ENCODE measurements at places on chromosomes 1 and 21. TPM values are rescaled to one million over a fixed set of nuclear protein-coding genes. Genes with fewer than 3 reads are reported as not detected.

DNA sequence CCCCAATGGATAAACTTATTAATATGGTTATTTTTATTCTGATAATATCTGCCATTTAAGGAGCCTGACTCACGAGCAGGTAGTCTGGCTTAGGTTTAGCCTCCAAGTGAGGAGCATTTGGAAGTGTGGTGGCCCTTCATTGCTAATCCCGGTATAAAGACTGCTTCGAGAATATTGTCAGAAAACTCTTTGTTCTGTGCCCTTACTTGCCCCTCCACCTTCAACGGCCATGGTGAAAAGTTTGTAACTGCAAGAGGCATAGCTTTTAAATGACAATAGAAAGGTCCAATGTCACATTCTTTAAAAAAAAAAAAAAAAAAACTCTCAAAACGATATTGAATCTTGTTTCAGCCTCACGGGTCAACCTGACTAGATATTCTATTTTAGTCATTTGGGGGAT is 157.4 kb upstream of the PROX1 start:
- no peak for DNase-seq

The CD53 gene
- 93.6 TPM for total RNA-seq

- DNase-seq: no peak
These were observed 836.7 kb downstream of the PLA2G4A start for GRCh38 chr1:187665483-187665882.

The SLC45A1 gene
- 2.0 TPM for total RNA-seq

DNA sequence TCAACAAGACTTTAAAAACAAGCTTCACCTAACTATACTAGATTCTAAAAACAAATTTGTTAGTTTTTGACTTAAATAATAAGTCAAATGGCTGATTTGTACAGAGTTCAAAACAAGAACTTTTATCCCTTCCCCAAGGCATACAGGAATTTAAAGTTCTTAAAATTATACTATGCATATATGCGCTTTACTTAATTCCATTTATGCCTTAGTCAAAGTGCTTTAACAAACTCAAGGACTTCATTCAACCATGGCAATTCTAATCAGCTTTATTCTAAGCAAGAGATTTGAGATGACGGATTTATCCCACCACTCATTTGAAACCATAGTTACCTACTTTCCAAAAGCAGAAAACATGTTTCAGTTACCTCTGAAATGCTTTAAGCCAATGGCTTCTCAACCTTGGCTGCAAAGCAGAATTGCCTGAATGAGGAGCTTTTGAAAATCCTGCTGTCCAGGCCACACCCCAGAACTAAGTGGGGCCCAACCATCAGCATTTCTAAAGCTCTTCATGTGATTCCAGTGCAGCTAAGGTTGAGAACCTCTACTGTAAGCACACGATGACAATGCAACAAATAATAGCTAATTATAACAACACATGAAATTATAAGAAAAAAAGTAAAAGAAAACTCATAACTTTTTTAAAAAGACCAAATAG is 44.6 kb downstream of the TTLL7 start:
- no peak for DNase-seq

GRCh38 chr1:53291574-53291973 is 36.3 kb downstream of the LRP8 start:
- DNase-seq: no peak

DNA sequence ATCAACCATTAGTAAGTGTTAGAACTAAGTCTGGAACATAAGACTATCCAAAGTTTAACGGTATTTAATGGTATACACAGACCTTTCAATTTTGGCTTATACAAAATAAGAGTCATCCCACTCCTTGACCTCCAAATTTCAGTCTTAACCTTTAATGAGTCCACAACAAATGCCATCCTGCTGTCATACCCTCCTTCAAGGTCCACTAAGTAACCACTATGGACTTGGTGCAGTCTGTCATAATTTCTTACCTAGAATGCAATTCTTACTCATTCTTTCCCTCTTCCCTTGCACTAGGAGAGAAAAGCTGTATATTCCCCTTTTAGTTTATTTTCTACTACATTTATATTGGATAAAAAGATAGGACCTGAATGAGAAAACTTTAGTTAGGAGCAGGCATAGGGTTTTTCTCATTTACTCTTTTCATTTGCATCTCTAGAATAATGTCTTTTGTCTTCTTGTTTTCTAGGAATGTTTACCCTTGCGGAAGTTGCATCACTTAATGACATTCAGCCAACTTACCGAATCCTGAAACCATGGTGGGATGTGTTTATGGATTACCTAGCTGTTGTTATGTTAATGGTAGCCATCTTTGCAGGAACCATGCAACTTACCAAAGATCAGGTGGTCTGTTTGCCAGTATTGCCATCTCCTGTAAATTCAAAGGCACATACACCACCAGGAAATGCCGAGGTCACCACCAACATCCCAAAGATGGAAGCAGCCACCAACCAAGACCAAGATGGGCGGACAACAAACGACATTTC is 62.1 kb upstream of the ZNF326 start:
- DNase-seq: no peak

GRCh38 chr1:43058545-43059360 is 100.1 kb upstream of the SLC2A1 start:
- peak; percentile 79 for DNase-seq

DNA sequence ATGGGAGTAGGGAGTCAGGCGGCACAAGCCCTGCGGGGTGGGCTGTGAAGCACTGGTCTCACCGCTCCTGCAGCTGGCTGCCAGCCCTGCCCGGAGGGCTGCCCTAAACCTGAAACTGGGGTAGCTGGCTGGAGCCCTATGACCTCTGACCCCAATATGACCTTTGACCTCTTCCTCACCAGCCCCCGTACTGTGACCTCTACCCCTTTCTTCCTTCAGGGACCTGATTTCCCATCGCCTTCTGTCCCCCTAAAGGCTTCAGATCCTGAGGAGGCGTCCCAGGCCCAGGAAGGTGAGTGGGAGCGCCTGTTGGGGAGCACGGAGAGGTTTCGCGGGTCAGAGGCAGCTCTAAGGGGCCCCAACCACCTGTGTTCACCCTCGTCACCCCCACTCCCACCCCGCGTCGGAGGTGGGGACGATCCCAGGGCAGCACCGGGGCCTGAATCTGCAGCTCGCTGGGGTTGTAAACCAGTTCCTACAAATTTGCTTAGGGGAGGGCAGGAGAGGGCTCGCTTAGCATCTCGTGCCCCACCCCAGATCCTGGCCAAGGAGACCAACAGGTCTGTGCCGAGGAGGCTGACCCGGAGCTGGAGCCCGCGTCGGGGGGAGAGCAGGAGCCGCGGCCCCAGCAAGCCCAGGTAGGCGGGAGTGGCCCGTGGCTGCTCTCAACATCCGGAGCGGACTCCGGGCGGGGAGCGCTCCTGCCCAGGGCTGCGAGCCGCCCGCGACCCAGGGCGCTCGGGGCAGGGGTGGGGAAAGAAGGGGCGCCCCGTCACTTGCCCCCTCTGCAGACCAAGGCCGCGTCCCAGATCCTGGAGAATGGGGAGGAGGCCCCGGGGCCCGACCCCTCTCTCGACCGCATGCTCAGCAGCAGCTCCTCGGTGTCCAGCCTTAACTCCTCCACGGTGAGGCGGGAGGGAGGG is 7.3 kb downstream of the SYTL1 start:
- no peak for DNase-seq

DNA sequence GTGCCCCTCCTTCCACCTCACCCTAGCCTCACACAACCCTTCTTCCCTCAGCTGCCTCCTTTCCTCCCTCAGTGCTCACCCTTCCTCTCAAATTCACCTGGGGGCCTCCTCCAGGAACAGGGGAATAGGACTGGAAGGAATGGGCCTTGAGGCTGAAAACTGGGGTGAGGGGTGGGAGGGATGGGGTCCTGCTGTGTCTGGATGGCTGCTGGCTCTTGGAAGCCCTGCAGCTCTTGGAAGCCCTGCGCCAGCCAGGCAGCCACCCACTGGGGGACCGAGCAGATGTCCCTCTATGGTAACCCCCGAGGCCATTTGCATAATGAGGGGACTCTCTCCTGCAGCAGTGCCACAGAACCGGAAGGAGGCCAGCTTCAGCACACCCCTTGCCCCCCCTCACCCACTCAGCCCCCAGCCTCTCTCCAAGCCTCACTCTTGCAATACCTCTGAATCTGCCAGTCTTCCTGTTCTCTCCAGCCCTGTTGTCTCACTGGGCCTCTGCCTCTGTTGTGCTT is 85.2 kb downstream of the KIRREL1 start:
- DNase-seq: no peak

DNA sequence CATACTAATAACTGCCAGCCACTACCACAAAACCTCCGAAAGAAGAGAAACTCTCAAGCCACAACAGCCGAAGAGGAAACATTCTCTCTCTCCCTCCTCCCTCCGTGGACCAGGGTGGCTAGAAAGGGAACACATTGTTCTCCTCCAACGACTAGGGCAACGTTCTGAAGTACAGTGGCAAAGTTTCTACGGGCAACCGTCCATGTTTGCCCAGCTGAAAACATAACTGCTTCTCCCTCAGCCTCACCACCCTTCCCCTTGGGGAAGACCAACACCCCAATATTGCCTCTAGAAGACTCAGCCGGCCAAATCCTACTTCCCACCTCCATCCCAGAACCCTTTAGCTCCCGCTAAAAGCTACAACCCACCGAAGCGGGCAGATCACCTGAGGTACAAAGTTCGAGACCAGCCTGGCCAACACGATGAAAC is 2.0 kb downstream of the GLUL start:
- DNase-seq: no peak

The PAPPA2 gene
- 0.48 TPM for total RNA-seq

DNA sequence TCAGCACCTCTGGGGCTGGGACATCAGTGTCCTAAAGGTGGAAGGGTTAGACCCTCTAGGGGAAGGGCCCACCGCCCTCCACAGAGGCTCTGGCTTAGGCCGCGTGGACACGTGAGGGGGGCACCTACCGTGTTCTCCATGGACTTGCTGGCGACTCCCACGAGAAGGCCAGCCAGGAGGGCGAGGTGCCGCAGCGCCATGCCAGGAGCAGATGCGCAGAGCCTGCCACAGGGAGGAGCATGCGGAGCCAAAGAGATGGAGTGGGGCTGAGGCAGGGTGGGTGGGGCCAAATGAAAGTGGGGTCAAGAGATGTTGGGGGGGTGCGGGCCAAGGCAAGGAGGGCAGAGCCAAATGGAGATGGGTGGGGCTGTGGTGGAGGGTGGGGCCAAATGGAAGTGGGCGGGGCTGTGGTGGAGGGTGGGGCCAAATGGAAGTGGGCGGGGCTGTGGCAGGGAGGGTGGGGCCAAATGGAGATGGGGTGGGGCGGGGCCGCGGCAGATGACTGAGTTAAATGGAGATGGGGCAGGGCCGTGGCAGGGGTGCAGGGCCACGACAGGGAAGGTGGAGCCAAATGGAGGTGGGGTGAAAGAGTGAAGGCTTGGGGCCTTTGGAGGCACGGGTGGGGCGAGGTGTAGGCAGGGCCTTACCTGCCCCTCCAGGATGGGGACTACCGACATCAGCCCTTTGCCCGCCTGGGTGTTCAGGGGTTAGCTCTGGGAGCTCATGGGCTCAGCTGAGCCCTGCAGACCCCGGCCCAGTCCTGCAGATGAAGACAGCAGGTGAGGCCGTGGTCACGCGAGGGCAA is 17.4 kb upstream of the RNF223 start:
- no peak for DNase-seq

- no peak for DNase-seq
These were observed 21.4 kb upstream of the FMO1 start for GRCh38 chr1:171226747-171227370.
